Posterior vena cava (tissue), 2 donors: ENCODE measurements at places on chromosomes 16 and 17. TPM values are rescaled to one million over a fixed set of nuclear protein-coding genes. Genes with fewer than 3 reads are reported as not detected.
A peak's percentile ranks its signal among the peaks of the same experiment; 100 is the strongest.

DNA sequence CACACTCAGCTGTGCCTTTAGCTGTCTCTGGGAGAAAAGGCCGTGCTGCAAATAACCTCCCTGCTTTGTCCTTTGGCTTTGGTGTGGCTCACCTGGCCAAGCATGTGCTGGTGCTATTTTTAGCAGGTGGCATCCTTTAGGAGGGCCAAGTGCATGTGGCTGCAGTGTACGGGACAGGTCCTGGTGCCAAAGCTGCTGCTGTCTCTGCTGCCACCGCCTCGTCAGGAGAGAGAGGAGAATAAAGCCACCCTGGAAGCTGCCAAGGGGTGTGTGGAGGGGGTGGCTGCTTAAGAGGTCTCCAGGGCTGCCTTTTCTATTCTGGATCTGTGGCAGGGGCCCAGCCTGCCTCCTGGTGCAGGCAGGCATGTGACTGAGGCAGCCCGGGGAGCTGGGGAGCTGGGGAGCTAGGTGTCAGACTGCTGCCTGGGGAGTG, 6.2 kb downstream of the AKAP1 start:
- no peak for DNase-seq

GRCh38 chr16:70441406-70441990, 2.6 kb upstream of the ST3GAL2 start:
- DNase-seq, result no peak

- no peak for DNase-seq
Measured at GRCh38 chr16:60091071-60091470, 1357.0 kb upstream of the GOT2 start.

DNA sequence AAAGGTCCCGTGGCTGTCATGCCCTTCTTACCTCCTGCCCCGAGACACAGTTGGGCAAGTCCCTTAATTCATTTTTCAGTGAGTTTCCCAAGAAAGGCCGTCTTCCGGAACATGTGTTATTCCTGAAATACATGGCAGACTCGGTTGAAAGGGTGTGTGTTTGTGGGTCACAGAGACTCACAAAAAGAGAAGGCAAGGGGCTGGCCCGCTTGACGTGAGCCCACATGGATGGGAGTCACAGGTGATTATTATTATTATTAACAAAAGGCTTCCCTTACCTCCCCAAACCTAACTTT, 34.1 kb upstream of the CCR7 start:
- DNase-seq, result no peak

- DNase-seq, result no peak
Measured at GRCh38 chr17:43442711-43443110, 41.1 kb upstream of the DHX8 start.

GRCh38 chr17:66915204-66915611, 49.3 kb upstream of the CACNG4 start:
- DNase-seq, result peak; percentile 38

DNA sequence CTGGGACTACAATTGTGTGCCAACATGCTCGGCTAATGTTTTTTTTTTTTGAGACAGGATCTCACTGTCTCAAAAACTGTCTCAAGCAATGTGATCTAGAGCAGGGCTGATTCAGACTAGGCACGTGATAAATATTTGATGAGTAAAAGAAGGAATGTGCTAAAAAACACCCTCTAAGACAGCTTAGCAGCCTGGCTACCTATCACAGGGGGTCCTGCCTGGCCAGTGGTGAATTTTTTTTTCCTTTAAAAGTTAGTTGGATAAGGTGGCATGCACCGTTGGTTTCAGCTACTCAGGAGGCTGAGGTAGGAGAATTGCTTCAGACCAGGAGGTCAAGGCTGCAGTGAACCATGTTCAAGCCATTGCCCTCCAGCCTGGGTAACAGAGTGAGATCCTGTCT, 14.8 kb upstream of the GPATCH8 start:
- no peak for DNase-seq

DNA sequence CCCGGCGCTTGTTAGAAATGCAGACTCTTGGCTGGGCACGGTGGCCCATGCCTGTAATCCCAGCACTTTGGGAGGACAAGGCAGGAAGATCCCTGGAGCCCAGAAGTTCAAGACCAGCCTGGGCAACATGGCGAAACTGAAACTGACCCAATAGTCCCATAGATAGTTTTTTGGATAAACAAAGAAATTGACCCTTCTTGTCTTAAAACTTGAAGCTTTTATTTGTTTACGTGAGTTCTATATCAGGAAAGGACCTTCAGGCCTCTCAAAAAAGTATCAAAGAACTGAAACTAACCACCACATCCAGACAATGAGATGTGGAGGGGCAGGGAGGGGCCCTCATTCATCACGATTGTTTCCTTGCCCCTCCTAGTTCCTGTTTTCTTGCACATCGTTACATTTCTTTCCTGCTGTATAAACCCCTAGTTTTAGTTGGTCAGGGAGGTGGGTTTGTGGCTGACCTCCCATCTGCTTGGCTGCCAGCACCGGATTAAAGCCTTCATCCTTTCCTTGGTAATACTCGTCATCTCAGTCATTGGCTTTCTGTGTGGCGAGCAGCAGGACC, 29.9 kb upstream of the PRM1 start:
- no peak for DNase-seq

DNA sequence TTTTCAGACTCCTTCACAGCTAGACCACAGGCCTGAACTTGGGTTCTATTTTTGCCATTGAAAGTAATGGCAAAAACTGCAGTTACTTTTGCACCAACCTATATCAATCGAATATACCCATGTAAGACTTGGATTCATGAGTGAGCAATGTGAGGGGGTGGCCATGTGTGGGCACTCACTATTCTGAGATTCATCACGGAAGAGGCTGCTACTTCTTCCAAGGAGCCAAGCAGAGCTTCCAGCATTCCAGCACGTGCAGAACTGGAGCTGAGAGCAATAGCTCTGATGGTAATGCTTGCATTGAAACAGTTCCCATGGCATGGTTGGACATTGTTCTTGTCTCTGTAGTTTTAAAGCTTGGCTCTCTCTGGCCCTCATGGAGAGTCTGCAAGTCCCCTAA, 327.6 kb downstream of the CA10 start:
- no peak for DNase-seq

GRCh38 chr17:29707212-29707571, 84.5 kb upstream of the CORO6 start:
- DNase-seq, result no peak

DNA sequence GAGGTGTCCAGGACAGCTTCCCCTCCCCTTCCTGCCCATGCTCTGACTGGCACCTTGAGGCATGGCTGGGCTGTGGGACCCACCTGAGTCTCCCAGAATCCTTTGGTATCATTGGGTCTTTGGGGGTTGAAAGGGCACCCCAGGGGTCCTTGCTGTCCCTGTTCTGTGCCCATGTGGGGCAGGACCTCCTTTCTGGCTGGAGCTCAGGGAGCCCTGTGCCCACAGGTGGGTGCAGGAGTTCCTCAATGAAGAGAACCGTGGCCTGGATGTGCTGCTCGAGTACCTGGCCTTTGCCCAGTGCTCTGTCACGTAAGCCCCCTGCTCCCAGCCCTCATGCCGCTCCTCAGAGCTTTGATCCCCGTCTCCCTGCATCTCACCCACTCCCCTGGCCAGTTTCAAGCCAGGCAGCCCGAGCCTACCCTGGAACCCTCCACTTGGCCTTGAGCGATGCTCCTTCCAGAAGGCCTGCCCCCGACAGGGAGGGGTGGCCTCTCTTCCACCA, 11.8 kb downstream of the FMNL1 start:
- DNase-seq, result no peak

DNA sequence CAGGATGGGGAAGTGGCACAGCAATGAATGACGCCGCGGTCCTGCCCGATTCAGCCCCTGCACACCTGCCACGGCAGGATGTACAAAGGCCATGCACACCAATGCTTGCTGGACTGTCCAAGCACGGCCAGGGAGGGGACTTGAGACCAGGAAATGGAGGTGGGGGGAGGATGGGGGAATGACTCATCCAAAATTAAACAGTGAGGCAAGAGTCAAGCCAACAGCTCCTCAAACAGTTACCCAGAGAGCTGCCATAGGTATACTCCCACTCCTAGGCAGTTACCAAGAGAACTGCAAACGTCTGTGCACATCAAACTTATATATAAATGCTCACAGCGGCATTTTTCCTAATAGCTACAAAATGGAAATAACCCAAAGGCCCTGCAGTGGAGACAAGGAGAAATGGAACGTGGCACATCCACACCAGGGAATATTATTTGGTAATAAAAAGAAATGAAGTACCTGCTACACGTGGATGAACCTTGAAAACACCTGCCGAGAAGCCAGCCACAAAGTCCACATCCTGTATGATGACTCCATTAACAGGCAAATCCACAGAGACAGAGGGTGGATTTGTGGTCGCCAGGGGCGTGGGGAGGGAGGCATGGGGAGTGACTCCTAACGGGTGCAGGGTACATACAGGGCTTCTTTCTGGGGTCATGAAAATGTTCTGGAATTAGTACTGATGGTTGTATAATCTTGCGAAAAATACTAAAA, 54.1 kb downstream of the VAC14 start:
- peak; percentile 89 for DNase-seq

GRCh38 chr17:7138800-7139381, 24.3 kb upstream of the ASGR2 start:
- peak; percentile 16 for DNase-seq

GRCh38 chr16:53048139-53048915, 4.4 kb downstream of the CHD9NB start:
- DNase-seq, result no peak

- DNase-seq, result no peak
Measured at GRCh38 chr16:25493136-25493811, 198.5 kb upstream of the HS3ST4 start.

- no peak for DNase-seq
Measured at GRCh38 chr16:73315645-73316044, 267.7 kb upstream of the ZFHX3 start.

- no peak for DNase-seq
Measured at GRCh38 chr17:68560966-68561720, 40.0 kb downstream of the FAM20A start.

DNA sequence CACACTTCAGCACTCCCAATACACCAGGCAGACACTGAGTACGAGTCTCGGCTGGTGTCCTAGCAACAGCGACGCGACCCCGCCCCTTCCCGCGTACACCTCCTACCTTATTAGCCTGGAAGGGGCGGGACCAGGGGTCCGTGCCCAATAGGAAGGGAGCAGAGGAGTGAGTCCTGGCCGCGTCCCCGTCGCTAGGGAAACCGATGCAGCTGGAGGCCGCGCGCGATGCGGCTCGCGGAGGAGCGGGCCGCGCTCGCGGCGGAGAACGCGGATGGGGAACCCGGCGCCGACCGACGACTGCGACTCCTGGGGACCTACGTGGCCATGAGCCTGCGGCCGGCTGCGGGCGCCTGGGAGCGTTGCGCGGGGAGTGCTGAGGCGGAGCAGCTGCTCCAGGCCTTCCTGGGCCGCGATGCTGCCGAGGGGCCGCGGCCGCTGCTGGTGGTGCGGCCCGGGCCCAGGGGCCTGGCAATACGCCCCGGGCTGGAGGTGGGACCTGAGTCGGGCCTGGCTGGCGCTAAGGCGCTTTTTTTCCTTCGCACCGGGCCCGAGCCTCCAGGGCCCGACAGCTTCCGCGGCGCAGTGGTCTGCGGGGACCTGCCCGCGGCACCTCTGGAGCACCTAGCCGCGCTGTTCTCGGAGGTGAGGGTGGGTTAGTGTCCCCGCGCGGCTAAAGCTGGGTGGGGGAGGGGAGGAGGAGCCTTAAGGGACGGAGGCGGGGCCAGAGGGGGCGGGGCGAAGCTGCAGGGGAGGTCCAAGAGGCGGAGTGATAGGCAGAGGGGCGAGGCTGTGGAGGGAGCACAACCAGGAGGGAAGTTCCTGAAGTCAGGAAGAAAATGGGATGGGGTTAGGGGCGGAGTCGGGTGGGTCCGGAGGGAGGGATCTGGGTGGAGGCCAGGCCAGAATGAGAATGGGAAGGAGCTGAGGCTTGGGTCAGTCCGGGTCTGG, at the start of gene DNAH9:
Gene DNAH9 (plus strand): TSS at position 197 of the 948 bp plus-strand sequence. CDS start 29 bp downstream, at position 226.
- DNase-seq, result peak; percentile 98

EPX gene
- total RNA-seq, result not detected

MT1M gene
- 146 TPM for total RNA-seq

CFAP97D1 gene
- not detected for total RNA-seq

SEPTIN12 gene
- not detected for total RNA-seq

TBC1D3B gene
- 2.9 TPM for total RNA-seq

TM4SF5 gene
- not detected for total RNA-seq

KRT20 gene
- total RNA-seq, result not detected

TLCD1 gene
- total RNA-seq, result 2.2 TPM

ADAD2 gene
- not detected for total RNA-seq

CTRB2 gene
- 9.1 TPM for total RNA-seq

MMP28 gene
- total RNA-seq, result 8.8 TPM

KRT23 gene
- 0.24 TPM for total RNA-seq
